NCI-H226 (cell line): ENCODE measurements at places on chromosomes 11 and 22.

DNA sequence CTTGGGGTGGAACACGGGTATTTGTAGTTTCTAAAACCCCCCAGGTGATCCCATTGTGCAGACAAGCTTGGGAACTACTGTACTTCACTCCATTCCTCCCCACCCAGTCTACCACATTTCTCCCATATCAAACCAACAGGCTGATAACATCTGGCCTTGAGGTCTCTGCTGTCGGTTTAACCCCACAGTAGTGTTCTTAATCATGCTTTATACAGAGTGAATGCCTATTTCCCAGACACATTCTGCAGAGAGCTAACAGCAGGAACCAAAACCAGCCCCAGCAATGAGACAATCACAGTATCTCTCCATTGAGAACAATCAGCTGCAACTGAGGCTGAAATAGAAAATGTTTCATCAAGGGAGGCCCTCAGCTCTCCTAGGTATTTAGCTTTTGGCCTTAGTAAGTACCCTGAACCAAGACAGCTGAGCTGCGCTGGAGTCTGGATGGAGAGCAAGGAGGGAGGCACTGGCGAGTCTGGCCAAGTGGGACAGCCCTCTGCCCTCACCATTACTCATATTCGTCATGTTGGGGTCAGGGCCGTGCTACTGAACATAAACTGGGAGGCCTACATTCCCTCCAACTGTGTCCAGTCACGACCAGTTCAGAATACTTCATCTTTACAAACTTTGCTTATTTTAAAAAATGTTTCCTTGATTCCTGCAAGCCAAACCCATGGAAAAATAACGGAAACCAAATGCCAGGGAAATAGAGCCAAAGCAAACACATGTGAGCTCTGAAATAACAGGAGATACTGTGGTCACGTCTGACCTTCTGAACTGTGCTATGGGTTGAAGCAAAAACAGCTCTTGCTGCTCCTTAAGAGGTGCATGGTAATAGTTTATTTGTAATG lies 81.0 kb downstream of the CCDC34 start:
- DNase-seq: peak; percentile 44

DNA sequence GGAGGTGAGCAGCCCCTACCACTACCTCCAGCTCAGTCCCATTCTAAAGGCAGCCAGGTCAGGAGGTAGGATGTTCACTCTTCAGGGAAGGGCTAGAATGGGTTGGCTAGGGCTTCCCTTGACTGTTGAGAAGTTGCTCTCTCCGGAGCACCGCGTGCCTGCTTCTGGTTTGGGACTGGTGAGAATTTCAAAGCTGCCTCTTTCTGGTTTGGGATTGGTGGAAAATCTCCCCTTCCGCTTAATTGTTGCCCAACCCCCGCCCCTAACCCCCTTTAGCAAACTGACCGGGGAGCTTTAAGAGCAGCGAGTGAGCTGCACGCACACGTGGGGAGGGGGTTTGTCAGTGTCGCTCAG lies 686 bp downstream of the USP2 start:
- no peak for DNase-seq

DNA sequence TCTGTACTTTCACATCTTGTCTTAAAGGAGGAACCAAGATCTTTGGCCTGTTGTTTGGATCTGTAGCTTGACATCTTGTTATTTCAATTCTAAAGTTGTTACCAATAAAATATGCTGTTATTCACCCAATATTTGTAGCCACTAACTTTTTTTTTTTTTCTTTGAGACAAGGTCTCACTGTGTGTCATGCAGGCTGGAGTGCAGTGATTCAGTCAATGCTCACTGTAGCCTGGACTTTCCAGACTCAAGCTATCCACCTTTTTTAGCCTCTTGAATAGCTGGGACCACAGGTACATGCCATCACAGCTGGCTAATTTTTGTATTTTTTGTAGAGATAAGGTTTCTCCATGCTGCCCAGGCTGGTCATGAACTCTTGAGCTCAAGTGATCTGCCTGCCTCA lies 769.4 kb downstream of the DLG2 start:
- no peak for DNase-seq

DNA sequence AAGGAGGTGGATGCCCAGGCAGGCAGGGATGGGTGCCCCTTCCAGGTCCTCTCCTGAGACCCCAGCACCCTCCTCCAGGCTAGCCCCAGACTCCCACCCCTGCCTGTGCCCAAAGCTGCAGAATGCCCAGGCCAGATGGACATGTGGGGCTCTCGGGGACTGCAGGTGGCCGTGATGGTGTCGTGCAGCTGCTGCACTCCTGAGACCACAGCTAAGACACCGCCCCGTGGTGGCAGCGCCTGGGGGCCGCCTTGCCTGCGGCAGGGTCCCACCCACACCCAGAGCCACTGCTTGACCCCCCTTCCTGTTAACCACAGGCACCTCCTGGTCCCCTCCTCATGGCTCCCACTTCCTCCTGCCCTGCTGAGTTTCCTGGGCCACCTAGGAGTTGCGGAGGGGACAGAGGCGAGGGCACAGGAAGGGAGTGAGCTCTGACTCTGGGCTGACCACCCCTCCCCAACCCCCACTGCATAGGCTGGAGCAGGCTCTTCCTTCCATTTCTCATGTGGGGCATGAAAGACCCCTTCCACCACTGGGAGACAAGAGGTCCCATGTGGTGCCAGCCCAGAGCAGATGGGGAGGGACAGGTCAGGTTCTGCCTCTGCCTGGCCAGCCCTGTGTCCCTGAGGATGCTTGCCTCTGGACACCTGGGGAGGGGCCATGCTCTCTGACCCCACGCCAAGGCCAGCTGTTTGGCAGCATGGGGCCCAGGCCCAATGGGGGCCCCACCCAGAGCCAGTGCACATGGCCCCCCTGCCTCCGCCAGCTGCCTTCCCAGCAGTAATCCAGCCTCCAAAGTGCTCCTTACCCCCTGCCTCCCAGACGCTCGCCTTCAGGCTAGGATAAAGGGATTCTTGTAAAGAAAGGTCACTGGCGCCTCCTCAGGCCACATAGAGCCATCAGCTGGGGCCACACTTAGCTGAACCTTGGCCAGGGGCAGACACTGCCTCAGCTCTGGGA lies 29.3 kb downstream of the OSBPL5 start:
- DNase-seq: no peak

DNA sequence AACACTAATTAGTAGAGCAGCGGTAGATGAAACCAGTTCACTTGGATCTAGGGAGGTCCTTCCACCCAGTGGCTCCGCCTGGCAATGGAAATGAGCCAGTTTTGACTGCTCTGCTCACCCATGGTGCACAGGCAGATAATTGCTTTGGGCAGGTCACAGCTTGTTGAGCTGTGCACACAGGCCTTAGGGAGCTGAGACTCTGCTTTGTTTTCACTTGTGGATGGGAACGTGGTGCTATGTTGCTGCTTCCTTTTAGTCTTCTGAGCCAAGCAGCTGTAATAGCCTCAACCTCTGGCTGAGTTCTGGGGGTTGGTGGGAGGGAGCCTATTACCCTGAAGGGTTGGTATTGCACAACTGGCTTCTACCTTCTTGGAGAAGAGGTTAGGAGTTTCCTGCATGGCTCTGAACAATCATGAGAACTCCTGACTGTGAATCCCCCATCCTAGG lies 262.3 kb upstream of the MTNR1B start:
- no peak for DNase-seq

DNA sequence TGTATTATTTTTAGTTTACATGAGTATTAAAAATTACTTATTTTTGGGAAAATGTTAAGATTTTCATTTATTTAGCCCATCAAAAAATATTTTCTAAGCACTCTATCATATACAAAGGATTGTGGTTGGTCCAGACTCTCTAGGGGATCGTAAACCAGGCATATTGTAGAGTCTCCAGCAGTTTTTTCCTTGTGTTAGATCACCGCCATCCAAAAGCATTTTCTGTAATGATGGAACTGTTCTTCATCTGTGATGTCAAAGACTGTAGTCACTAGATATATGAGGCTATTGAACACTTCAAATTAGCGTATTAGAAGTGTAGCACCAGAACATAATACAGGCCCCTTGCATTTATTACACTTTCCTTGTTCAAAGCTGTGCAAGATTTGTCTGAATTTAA lies 154.9 kb downstream of the SBF2 start:
- DNase-seq: no peak

GRCh38 chr11:80255021-80255420 lies 814.2 kb upstream of the TENM4 start:
- no peak for DNase-seq
